ENCODE measurements at places on chromosomes 7 and 10.

DNA sequence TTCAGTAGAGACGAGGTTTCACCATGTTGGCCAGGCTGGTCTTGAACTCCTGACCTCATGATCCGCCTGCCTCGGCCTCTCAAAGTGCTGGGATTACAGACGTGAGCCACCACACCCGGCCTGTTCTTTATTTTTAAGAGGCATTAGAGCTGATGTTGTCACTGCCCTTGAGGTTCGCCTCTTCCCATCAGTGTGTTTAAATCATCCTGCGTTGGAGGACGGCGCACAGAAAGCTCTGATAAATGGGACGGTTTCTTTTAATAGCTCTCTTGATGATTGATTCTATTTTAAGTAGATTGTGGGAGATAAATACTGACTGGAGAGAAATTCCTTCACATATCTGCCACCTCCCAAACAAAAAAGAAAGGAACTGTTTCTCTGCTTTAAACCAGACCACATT, 29.0 kb downstream of the UPP1 start:
- no peak overlapping the region for H3K4me3 ChIP-seq
- no peaks in the 10 kb centered on the region for H3K4me1 ChIP-seq
- no peak overlapping the region for H3K27ac ChIP-seq

GRCh38 chr10:17816199-17816598, 7.1 kb downstream of the MRC1 start:
- H3K36me3 ChIP-seq, result no peaks in the 10 kb centered on the region
- H3K4me1 ChIP-seq, result no peaks in the 10 kb centered on the region
- no peak for DNase-seq
- no peak overlapping the region for H3K27ac ChIP-seq

DNA sequence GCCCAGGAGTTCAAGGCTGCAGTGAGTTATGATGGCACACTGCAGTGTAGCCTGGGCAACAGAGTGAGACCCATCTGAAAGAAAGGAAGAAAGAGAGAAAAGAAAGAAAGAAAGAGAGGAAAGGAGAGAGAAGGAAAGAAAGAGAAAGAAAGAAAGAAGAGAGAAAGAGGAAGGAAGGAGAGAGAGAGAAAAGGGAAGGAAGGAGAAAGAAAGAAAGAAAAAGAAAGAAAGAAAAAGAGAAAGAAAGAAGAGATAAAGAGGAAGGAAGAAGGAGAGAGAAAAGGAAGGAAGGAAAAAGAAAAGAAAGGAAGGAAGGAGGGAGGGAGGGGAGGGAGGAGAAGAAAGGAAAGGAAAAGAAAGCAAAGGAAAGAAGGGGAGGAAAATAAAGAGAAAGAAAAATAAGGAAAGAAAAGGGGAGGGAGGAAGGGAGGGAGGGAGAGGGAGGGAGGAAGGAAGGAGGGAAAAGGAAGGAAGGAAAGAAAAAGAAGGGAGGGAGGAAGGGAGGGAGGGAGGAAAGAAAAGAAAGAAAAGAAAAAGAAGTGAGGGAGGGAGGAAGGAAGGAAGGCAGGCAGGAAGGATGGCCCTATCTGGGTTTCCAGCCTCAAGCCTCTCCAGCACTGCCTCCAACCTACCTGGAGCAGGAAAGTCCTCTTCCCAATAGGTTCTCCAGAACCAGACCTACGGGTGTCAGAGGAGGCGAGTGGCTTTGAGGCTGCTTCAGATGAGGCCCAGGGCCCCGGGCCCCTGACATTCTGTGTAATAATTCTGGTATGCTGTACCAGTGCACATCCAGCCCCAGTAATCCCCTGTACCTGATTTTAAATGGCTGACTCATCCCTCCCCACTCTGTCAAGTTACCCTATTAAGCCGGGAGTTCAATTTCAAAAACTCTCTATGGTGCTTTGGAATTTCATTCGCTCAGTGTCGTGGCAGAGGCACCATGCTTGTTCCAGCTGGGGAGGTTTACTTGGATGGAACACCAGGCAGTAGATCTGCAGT, 6.8 kb upstream of the PARD3 start:
- no peak overlapping the region for H3K27ac ChIP-seq
- no peak for DNase-seq
- no peak overlapping the region for H3K4me3 ChIP-seq
- H3K27me3 ChIP-seq, result peaks cover 6% of the 10 kb centered on the region
- no peaks in the 10 kb centered on the region for H3K4me1 ChIP-seq
- H3K36me3 ChIP-seq, result no peaks in the 10 kb centered on the region

- H3K36me3 ChIP-seq, result no peaks in the 10 kb centered on the region
- no peaks in the 10 kb centered on the region for H3K4me1 ChIP-seq
- H3K27ac ChIP-seq, result no peak overlapping the region
- peaks cover 1% of the 10 kb centered on the region for H3K27me3 ChIP-seq
Observed at GRCh38 chr7:123935436-123936381, 10.7 kb downstream of the SPAM1 start.
